NCI-H1436 (cell line): ENCODE measurements at places on chromosomes 16 and 17.

DNA sequence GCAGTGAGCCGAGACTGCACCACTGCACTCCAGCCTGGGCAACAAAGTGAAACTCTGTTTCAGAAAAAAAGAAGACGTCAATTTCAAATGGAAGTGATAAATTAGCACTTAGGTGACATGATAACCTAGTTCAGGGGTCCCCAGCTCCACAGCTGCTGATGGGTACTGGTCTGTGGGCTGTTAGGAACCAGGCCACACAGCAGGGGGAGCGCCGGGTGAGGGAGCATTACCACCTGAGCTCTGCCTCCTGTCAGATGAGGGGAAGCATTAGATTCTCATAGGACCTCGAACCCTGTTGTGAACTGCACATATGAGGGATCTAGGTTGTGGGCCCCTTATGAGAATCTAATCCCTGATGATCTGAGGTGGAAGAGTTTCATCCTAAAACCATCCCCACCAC is 253.0 kb downstream of the FOXL1 start:
- DNase-seq, result no peak

DNA sequence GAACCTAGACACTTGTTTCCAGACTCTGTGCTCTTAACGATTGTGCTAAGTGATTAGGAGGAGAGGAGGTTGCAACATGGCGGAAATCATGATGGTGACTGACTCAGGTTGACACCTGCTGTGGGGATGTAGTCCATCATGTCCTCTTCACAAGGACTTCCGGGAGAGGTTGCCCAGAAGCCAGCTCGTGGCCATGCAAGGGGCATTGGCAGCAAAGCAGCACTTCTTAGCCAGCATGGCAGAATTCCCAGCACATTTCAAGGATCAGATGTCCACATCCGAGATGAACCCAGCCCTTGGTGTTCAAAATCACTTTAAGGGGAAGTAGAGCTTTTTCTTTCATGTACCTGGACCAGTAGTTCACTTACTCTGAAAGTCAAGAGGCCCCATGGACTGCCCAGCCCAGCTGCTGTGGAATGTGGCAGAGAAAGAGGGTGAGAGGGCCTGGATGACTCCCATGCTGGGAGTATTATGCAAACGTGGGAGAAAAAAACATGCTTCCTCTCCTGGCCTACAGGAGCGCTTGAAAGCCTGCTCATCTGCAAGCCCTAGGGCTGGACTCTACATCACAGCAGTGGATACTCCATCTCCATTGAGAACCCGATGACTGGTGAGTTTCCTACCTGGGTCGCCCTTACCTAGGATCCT is 65.5 kb downstream of the IRX6 start:
- no peak for DNase-seq

GRCh38 chr16:20760346-20760745 is 3.5 kb upstream of the ACSM3 start:
- no peak for DNase-seq

- DNase-seq, result no peak
These were observed 298.8 kb upstream of the MAF start for GRCh38 chr16:79899316-79899715.

DNA sequence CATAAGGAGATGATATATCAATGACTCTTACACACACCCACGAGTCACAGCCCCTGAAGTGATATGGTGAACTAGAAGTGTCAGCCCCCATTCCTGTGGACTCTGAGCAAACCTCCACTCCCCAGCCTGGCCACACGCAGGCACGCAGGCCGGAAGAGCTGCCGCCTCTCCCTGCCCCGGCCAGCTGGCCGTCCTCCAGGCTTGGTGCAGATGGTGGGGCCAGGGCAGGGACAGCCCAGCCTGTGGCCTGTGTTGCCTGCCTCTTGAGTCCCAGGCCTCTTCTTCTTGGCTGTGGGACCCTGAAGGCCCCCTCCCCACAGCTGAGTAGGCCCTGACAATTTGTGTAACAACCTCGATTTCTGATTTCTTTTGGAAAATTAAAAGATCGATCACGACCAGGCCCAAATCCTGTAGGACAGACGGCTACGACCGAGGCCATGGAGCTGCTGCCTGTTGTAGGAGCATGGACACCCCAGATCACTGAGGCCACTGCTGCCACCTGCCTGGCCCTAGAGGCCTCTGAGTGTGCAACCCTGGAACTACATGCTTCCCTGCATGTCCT is 10.0 kb upstream of the MPRIP start:
- no peak for DNase-seq

GRCh38 chr16:86926181-86927094 is 348.1 kb downstream of the FOXL1 start:
- no peak for DNase-seq

GRCh38 chr17:49822829-49823228 is 25.0 kb downstream of the TAC4 start:
- no peak for DNase-seq

GRCh38 chr16:12800817-12801216 is 2.9 kb downstream of the CPPED1 start:
- DNase-seq, result no peak

DNA sequence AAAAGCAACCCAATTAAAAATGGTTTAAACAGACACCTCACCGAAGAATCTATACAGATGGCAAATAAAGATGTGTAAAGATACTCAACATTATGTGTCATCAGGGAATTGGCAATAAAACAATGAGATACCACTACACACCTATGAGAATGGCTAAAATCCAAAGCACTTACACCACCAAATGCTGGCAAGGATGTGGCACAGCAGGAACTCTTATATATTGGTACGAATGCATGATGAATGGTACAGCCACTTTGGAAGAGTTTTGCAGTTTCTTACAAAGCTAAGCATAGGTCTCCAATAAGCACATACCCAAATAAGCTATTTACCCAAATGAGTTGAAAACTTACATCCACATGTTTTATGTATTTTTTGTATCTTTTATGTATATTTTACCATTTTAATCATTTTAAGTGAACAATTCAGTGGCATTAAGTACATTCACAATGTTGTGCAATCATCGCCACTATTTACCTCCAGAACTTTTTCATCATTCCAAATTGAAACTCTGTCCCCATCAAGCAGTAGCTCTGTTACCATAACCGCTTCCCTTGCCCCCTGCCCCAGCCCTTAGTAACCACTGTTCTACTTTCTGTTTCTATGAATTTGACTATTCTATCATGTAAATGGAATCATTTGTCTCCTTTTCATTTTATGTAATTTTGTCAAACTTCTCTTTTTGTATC is 6.7 kb upstream of the ALDH3A2 start:
- DNase-seq, result no peak
